Choroid plexus epithelial cell (primary cell): ENCODE measurements at places on chromosomes 13 and 19.

DNA sequence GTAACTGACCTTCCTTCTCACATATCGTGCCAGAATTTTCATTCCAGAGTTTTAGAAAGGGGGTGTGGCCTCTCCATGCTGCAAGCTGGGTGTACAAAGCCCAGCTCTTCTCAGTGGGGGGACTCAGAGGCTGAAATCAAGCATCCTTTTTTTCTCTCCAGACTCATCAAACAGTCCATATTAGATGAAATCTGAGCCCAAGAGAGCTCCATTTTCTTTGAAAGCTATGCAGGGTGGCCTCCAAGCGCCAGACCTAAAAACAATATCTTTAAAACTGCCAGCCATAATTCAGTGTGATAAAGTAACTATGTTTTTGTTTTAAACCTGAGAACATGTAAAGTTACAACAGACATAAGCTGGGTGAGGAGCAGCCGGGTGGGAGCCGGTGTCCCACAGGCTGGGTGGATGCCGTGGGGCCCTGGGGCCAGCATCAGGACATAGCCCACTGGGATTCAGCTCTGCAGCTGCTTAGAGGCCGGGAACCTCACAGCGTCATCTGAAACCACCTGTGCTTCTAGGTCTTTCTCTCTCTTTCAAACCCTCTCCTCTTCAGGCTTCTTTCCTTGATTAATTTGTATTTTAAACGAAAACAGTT, 249.2 kb downstream of the ZNF536 start:
- no peak for DNase-seq

DNA sequence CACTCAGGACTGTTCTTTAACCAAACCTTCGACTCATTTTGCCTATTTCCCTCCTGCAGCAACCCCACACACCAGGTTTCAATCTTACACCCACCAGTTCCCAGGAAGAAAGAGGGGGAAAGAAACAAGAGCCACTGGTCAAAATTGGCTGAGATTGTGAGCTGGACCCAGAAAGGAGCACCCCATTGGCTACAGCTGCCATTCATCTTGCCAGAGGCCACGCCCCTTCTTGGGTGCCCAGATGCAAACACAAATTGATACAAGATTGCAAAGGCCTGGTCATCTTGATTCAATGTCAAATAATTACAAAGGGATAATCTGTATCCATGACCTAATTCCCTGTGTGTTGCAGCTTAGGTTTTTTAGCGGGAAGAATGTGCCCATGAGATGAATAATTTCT, 258.4 kb downstream of the LIG4 start:
- no peak for DNase-seq

DNA sequence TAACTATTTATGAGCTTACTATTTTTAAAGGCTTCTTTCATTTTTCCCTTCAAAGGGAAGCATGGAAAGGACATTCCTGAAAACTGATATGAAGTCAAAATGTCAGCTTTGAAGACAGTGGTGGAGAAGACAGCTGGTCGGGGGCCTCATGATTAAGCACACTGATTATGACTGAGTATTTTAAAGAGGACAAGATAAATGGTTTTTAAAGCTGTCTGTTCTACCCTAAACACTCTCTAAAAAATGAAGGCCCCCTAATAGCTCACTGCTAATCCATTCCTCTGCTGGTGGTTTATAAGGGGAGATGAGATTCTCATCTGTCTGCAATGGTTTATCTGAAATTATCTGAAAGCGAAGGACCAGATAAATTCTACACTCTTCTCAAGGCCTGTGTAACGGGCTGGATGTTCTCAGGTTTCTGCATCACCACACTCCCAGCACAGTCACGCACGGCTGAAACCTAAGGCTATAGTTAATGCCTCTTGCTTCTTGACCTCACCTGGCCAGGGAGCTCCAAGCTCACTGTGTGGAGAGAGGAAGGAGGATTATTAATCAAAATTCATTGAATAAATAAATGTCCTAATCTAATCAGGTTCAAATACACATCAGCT, 86.9 kb upstream of the DOCK9 start:
- DNase-seq: no peak

DNA sequence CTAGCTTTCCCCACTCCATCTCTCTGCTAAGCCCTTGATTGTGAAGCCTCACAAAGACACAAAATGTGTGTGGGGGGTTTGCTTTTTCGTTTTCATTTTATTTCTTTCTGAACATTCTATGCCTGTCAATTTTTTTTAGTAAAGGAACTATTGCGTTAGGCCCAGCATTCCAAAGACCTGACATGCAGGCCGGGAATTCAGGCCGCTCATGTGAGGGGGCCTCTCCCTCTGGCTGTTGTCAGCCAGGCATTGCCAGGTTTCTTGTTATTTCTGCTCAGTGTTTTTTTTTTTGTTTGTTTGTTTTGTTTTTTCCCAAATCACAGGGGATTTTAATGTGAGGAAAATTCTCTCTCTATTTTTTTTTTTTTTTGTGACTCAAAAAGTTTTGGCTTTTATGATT, 10.3 kb upstream of the MEDAG start:
- DNase-seq: peak; percentile 97

- DNase-seq: peak; percentile 47
Observed at GRCh38 chr19:28960986-28961705, 251.8 kb downstream of the UQCRFS1 start.

- no peak for DNase-seq
Observed at GRCh38 chr19:1125601-1126467, 22.0 kb downstream of the GPX4 start.

DNA sequence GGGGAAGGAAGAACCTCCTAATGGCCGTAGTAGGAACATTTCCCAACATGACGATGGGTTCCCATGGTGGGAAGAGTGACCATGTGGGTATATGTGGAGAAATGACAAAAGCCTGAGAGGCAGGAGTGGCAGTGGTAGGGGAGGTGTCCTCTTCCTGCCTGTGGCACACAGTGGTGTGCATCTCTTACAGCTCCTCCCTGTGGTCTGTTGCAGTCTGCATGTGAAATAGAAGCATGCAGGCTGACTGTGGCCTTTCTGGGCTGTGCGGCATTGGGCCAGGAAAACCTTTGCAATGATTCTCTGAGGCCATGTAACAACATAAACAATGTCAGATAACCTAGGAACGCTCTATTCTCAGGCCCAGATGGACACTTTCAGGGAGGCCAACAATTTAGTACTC, 84.0 kb downstream of the LACC1 start:
- DNase-seq: peak; percentile 15
